Body of pancreas (tissue), 4 donors: ENCODE measurements at places on chromosomes 2 and 18. TPM values are rescaled to one million over a fixed set of nuclear protein-coding genes. Genes with fewer than 3 reads are reported as not detected.

DNA sequence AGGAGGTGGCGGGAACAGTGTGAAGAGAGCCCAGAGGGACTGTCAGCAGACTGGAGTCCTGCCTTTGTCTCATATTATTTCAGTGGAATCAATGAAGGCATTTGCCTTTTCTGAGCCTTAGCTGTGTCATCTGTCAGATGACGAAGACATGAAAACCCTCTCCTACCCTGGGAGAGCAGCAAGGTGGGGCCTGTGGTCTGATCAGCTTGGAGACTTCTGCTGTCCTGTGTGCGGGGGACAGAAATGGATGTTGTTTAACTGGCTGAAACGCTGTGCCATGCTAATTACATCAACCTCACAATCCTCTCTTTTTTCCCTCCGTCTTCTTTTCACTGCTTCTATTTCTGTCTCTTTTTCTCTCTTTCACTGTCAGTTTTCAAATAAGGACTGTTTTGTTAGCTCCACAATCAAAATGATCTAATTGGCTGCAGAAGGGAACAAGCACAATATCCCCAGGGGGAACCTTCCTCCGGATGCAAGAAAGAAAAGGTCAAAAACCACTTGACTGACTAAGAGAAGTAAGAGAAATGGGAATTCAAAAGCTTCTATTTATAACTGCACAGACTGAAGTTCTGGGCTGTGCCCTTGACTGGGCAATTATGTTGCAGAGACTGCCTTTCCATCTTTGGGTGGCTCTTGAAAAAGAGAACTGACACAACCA lies 340.1 kb downstream of the CLIP4 start:
- no peak for DNase-seq

The BOLL gene
- not detected for total RNA-seq

- DNase-seq, result no peak
Measured at GRCh38 chr2:108079736-108080135, 93.4 kb downstream of the SLC5A7 start.

GRCh38 chr2:14743861-14744260 lies 111.3 kb downstream of the LRATD1 start:
- DNase-seq, result no peak

The HOXD3 gene
- not detected for total RNA-seq
